HL-60 (cell line): ENCODE measurements at places on chromosomes 2 and 18.

DNA sequence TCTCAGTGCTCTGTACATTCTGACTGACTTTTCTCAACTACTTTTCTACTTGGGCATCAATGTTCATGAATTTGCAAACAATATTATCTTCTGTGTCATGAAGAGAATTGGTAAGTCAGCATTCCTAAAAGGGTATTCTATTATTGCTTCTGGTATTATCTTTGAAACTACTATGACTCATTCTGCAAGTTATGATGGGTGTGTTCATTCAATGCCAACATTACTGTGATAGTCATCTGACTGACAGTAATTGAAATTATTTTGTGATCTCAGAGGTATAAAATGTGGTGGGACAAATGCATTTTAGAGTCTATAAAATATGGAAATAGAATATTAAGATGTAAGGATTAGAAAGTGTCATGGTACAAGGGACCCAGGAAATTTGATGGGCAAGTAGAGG, 736.0 kb upstream of the CELF4 start:
- DNase-seq, result no peak

GRCh38 chr2:114056294-114057143, 166.6 kb downstream of the ACTR3 start:
- DNase-seq, result no peak

DNA sequence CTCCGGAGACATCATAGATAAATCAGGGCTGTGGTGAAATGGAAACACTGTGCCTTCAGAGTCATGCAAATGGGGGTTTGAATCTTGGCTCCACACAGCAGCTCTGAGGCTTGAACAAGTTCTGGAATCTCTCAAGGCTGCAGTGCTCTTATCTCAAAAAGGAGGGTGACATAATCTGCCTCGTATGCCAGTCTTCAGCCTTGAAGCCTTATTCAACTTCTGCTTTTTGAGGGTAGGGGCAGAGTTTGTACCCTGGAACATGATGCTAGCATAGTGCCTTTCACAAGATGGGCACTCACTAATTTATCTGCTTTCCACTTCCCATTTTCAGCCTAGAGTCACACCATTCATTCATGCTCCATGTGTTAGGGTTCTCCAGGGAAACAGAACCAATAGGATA, 42.3 kb downstream of the GATA6 start:
- no peak for DNase-seq

DNA sequence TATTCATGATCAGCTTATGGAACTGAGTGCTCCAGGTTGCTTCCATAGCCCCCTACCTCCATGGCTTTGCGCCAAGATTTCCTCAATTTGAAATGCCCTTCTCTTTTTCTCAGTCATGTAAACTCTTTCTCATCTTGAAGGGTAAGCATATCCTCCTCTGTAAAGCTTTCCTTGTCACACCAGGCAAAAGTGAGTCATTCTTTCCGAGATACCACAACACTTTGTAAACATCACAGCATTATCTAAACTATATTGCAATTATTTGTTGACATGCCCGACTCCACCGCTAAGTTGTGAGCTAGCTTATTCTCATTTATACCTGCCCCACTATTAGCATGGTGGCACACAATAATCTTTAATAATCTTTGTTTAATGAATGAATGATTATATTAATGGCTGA, 419.5 kb upstream of the CHST9 start:
- no peak for DNase-seq

- no peak for DNase-seq
Measured at GRCh38 chr2:237062585-237062984, 23.1 kb upstream of the COPS8 start.

GRCh38 chr2:241219030-241219382, 30.5 kb downstream of the ANO7 start:
- no peak for DNase-seq

DNA sequence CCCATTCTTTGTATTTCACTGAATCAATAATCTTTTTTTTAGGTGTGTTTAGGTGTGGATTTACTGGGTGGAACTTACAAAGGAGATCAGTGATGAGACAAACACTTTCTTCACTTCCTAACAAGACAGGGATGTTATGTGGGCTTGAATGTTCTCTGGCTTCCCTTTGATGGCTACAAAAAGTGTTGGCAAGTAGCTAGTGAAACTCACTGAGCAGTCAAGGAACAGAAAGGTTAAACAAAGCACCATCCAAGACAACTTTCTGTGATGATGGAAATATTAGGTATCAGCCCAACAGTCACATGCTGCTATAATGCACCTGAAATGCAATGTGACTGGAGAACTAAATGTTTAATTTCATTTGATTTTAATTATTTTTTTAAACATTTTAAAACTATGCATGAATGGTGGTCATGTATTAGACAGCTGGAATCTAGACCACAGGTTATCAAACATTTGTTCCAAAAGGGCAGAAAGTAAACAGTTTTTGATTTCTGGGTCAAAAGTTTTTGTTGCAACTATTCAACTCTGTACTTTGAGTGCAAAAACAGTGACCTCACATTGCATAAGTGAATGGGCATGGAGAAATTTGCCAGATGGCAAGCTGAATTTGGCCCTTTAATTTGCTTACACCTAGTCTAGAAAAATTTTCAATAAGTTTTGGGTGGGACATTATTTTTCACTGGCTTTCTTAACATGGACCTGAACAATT, 1272.7 kb upstream of the TMEFF2 start:
- no peak for DNase-seq

DNA sequence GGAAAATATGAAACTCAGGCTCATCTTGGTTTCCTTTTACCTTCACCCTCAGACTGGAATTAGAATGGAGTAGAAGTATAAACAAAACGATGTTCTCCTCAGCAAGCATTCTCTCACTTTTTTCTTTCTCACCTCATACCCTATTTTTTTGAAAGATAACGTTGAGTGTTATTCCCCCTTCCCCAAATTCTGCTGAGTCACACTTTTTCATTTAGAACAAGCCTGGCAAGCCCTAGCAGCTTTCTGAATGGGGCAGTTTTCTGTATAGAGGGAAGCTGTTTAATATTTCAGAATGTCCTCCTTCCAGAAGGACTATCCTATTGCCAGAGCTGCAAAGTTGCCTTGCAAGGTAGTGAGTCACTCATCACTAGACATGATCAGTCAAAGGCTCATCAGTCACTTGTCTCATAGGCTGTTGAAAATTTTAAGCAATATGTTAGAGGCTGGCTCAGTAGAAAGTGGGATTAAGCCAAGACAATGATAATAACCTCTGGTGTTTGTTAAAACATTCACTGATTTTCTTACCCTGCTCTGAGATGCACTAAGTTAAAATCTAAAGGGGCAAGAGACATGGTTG, 416.1 kb downstream of the RNF144A start:
- DNase-seq, result no peak

GRCh38 chr2:85414761-85415553, 3.6 kb upstream of the SH2D6 start:
- DNase-seq, result no peak

GRCh38 chr2:127422559-127423477, 4.6 kb downstream of the PROC start:
- DNase-seq, result no peak

GRCh38 chr2:118989481-118989880, 47.5 kb downstream of the MARCO start:
- no peak for DNase-seq

DNA sequence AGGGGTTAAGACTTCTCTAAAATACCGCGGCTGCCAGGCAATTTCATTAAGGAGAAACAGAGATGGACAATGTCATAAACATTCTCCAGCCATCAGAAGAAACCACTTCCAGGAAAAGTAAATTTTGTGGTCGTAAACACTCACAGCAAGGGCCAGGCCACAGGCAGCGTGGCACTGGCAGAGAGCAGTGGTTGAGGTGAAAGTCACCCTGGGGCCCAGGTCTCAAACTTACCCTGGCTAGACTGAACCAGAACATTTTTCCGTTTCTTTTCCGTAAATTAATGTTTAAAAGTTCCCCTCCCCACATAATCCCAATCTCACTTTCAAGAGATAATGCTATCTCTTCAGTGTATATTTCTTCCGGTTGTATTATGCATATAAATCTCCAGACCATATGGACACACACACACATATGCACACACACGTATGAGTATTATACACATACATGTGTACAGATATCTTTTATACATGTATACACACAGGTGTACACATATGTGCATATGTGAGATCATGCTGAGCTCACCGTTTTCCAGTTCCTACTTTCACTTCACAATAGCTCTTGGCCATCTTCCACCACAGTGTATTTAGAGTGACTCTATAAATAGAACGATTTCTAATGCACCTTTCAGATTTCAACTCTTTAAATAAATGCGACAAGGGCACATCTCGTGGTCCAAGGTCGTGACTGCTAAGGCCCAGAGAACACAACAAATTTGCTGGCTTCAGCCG, 90.1 kb downstream of the MALT1 start:
- DNase-seq, result no peak

DNA sequence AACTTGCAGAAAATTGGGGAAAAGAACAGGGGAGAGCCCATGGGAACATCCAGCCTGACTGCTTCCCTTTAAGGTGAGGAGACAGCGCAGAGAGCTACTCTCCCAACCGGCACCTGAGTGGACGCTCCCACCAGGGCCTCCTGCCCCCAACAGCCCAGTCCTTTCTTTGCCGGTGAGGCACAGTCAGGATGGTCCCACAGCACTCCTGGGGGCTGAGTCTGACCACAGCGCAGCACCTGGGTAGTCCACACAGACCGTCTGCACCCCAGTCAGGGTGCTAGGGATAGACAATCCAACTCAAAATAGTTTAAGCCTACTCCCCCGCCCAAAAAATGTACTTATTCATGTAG, 74.5 kb downstream of the MEX3C start:
- no peak for DNase-seq

- no peak for DNase-seq
Measured at GRCh38 chr2:164803776-164804466, 37.7 kb downstream of the COBLL1 start.

- DNase-seq, result no peak
Measured at GRCh38 chr2:200679535-200679934, 93.7 kb downstream of the AOX1 start.

DNA sequence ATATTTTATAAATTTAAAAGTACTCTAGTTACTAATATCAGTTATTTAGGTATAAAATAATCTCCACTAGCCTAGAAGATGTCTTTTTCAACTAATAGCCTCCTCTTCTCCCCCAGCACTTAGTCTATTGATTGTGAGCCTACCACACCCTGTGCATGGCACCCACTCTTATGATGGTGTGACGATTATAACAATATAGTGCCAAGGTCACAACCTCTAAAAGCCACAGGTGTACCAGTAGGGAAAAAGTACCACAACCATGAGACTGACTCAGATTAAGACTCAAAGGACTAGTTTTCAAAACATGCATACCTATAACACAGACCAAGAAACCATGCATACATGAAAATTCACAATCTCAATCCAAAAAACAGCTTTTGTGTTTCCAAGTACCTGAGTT, 27.6 kb downstream of the THADA start:
- no peak for DNase-seq

- DNase-seq, result no peak
Measured at GRCh38 chr2:209613649-209614305, 157.9 kb upstream of the UNC80 start.

DNA sequence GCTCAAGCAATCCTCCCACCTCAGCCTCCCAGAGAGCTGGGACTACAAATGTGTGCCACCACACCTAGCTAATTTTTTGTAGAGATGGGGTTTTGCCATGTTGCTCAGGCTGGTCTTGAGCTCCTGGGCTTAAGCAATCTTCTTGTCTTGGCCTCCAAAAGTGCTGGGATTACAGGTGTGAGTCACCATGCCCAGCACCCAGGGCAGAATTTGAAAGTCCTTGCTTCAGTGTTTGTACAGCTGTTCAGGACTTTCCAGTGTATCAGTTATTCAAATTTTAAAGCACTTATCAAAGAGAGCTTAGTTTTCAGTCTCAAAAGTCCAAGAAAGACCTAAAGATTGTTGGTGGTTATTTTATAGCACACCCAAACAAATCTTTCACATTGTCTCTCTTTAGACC, 43.6 kb upstream of the VPS54 start:
- no peak for DNase-seq

- DNase-seq, result no peak
Measured at GRCh38 chr2:37377187-37377532, 32.7 kb downstream of the QPCT start.

DNA sequence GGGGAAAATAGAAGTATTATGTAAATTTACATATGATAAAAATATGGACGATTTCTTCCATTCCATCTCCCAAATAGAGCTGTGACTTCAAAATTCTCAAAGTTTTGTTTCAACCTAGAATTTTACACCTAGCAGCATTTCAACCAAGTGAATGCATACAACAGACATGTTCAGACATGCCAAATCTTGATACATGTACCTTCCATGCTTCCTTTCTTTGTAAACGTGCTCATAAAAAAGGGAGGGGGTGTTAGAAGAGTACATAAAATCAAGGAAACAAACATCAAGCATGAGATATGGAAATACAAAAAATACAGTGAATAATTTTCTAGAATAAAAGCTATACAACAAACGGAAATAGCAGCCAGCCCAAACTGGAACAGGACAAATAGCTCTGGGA, 974.2 kb downstream of the ERBB4 start:
- no peak for DNase-seq

DNA sequence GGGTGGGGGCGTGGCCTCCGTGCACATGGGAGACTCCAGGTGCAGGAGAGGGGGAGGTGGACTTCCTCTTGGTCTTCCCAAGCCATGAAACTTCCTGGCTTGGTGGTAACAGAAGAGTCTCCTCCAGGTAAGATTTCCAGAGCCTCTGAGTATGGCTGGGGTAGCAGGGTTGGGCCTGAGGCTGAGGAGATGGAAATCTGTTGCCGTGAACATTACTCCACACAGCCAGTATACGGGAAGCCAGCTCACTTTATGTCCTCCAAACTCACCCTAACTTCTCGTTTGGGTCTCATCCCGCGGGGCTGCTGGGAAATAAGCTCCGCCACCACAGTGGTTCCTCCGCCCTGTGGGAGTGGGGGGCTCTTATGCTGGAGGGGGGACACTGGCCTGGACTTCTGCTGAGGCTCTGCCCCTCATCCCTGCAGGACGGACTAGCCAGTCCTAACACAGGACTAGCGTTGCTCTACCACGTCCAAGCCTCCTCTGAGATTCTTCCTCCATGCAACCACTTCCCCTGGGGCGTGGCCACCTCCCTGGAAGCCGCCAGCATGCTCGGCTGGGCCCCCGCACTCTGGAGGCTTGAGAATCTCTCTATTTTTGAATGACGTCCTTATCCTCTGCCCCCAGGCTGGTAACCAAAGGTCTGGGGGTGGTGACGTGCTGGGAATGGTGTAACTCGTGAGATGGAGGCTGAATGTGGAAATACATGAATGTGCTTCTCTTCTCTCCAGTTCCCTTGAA, 777 bp upstream of the RAB17 start:
- DNase-seq, result no peak

- DNase-seq, result no peak
Measured at GRCh38 chr2:182444806-182445205, 18.0 kb upstream of the PDE1A start.

- DNase-seq, result no peak
Measured at GRCh38 chr2:12950957-12951656, 234.4 kb downstream of the TRIB2 start.

DNA sequence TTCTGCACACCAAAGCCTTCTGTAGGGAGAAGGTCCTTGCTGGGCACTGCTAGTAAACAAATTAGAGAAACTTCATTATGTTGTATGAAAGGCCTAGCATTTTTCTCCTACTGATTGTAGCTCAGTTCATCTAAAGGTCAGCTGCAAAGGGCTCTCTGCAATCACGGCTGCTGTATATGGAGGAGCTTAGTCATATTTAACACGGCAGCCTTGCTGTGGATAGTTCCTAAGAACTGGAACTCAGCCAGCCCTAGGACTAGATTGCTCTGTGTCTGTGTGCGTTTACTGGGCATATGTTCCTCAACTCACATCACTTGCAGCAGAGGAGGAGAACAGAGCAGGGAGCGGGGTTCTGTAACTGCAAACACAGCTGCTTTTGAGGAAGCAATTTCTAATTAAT, 1103.9 kb upstream of the KLHL29 start:
- DNase-seq, result no peak

GRCh38 chr2:101893681-101894381, 97.9 kb upstream of the IL1R2 start:
- DNase-seq, result no peak
